ENCODE measurements at places on chromosomes 5 and 9.

GRCh38 chr5:168046163-168046562, 245.3 kb upstream of the WWC1 start:
- DNase-seq, result no peak

DNA sequence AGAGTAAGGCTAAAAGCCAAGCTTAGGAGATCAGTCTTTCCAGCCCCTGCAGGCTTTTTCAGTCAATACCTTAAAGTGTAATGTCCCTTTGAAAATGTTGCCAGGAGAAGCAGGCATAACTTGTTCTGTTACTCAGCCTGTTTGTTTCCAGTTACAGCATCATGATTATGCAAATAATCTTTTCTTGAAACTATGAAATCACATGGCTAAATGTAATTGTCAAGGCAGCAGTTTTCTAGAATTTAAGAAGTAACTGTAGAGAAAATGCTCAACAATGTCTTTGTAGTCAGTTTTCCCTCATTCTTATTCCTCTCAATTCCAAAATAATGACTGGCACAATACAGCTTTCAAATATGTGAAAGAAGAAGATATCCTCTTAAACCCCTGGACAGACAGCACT, 1.9 kb upstream of the GPR107 start:
- DNase-seq, result no peak

GRCh38 chr9:36151316-36152210, 15.0 kb downstream of the GLIPR2 start:
- DNase-seq, result no peak

GRCh38 chr9:98924946-98925820, 18.5 kb upstream of the COL15A1 start:
- no peak for DNase-seq

GRCh38 chr5:131285703-131286399, 22.0 kb downstream of the CDC42SE2 start:
- DNase-seq, result no peak

DNA sequence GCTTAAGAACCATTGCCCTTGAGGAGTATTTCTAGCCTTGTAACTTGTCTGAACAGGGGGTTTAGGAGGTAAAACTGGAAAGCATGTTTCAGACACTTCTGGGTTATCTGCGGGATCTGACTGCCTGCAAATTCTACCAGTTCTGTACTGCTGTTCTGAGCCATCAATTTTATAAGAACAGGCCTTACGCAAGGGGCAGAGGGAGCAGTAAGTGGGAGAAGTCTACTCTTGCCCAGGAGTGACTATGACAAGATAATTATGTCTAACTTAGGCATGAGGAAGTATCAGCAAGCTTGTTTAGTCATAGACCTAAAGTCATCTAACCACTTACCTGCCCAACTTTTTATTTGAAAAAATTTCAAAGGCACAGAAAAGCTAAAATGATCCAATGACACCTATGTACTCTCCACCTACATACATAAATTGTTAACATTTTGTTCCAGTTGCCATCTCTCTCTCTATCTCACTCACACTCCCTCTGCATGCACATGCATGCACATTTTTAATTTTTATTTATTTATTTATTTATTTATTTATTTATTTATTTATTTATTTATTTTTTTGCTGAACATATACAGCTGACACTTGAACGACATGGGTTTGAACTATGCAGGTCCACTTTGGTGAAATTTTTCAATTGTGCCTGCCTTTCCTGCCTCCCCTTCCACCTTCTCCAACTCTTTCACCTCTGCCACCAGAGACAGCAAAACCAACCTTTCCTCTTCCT, 18.4 kb upstream of the DEPDC1B start:
- no peak for DNase-seq

DNA sequence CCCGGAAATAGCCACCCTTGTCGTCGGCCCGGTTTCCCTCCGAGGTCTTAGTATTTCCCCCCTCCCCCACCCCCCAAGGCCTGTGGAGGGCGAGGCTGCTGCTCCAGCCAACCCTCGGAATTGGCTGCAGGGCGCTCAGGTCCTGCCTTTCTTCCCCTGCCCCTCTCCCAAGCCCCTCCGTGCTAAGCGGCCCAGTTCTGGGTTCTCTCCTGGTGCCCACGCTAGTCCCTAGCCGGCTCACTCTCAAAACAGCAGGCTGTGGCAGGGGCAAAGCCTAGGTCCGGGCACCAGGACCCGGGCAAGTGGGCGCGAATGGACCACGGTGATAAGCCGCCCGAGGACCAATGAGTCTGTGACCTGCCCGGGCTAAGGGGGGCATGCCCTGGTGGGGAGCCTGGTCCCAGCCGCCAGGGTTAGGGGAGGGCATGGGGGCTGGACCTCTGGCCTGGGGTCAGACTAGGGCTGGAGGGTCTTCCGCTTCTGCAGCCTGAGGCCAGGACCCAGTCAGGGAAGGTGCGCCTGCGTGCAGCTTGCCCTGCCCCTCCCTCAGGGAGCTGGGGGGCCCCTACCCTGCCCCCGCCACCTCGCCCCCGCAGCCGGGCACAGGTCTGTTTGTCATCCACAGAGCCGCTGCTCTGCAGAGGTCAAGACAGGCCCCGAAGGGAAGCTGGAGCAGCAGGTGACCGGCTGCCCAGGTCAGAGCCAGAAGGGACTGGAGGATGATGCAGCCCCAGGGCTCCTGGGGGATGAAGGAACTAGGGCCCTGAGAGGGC, 5.0 kb upstream of the IRX4 start:
- DNase-seq, result peak; percentile 39

DNA sequence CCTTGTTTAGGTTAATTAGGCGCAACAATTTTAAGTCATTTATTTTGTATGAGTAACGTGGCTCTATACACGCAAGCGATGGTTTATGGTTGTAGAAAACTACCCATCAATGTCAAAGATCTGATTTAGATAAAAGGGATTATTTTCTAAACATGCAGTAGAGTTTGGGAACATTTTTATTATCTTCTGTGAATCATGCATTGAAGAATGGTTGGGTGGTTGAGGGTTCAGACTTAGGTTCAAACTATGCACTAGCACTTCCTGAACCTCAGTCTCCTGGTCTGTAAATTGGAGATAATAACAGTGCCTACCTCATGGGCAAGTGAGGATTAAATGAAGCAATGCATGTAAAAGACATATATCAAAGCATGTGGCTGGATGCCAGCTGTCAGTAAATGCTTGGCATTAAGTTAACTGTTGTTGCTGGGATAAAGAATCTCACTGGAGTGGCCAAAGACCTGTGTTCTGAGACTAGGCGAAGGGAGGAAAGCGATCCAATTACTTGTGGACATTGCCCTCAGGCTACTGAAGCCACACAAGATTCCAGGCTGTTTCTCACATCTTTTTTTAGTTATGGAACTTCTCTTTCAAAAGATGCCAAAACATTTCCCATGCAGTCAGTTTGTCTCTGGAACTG, 1.1 kb upstream of the OTULINL start:
- no peak for DNase-seq

Data from neural progenitor cell (in vitro differentiated cells).